ENCODE measurements at places on chromosomes 4 and X.
A peak's percentile ranks its signal among the peaks of the same experiment; 100 is the strongest.

DNA sequence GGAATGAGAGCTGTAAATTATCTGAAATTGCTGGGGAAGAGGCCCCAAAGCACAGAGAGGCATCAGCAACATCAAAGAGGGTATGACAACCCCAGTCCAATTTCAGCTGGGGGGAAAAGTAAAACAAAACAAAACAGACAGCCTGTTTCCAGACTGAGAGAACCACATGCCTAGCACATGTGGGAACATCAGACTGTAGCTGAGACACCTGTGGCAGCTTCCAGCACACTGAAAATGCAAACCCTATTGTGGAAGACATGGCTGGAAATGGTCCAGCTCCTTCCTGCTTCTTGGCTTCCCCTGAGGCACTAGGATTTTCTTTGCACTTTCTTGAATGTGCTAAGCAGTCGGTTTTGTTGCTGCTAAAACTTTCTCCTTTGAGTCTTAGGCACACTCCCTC lies 240.9 kb upstream of the STS start:
- no peak for DNase-seq

GRCh38 chr4:8188085-8188484 lies 11.0 kb upstream of the SH3TC1 start:
- DNase-seq = no peak

- no peak for DNase-seq
Observed at GRCh38 chrX:134624046-134624430, 34.2 kb downstream of the PLAC1 start.

GRCh38 chr4:107831140-107831539 lies 6.4 kb downstream of the SGMS2 start:
- DNase-seq = no peak

- no peak for DNase-seq
Observed at GRCh38 chr4:138092060-138092459, 150.1 kb downstream of the SLC7A11 start.

- DNase-seq = no peak
Observed at GRCh38 chrX:15848576-15848975, 6.0 kb downstream of the AP1S2 start.

- no peak for DNase-seq
Observed at GRCh38 chr4:152047451-152047850, 286.6 kb upstream of the GATB start.

DNA sequence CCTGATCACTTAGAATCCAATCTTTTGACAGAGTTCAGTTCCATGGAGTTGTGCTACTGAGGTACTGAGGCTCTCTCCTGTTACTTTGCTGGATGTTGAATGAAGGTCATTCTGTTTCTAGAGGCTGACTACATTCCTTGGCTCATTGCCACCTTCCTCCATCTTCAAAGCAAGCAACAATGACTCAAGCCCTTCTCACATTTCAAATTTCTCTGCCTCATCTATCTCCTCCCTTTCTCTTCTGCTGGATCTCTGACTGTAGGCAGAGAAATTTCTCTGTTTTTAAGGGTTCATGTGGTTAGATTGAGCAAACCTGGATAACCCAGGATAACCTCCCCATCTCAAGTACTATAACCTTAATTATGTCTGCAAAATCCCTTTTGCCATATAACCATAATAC lies 775.4 kb downstream of the STPG2 start:
- DNase-seq = no peak

- no peak for DNase-seq
Observed at GRCh38 chrX:318068-318738, 393 bp downstream of the GTPBP6 start.

- no peak for DNase-seq
Observed at GRCh38 chrX:5163663-5164062, 1065.0 kb downstream of the NLGN4X start.

DNA sequence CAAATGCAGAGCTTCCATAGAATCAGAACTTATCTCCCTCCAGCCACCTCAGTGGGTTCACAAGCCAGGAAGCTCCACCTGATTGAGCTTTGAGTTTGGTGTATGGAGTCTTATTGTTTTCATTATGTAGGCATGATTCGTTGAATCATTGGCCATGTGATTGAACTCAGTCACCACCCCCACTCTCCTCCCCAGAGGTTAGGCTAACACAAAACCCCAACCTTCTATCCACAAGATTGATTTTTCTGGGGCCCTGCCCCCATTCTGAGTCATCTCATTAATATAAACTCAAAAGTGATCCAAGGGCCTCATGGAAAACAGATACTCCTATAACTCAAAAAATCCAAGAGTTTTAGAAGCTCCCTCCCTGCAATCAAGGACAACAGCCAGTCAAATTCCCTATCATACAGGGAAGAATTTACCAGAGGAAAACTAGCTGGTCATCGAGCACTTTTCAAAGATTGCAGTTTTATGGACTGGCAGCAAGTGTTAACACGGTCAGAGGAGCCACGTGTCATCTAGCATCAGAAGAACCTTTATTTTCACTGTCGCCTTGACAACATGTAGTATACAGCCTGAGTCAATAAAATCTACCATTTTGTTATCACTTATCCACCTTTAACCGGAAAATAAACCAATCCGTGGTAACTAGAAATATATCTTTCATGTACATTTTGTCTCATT lies 35.9 kb upstream of the GUCY1B1 start:
- DNase-seq = no peak

DNA sequence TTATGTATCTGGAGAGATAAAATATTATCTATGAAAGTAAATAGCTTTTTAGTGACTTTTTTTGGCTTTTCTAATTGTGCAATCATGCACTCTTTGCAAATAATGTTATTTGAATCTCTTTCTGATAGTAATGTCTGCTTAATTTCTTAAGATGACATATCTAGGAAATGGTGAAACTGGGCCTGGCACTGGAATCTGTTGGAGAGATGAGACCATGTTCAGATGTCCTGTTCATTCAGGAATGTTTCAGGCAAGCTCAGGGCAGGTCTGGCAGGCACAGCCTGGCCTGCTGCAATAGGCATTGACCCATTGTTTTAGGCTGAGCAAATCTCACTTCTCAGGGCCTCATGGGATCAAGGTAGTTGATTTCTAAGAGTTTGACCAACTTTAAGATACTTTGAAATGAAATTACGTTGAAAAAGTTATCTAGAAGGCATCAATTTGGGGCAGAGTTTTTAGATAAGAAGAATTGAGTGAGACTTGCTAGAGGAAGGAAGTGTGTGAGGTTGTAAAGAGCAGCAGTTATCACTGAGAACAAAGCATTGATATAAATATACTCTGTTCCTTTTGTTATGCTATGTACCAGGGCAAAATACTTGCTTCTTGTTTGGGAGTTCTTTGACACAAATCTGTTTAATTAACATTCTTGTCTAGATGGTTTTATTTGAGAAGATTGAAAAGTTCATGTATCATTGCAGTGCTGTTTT lies 133.0 kb upstream of the LEF1 start:
- no peak for DNase-seq

GRCh38 chr4:184510401-184510800 lies 36.1 kb upstream of the IRF2 start:
- no peak for DNase-seq

DNA sequence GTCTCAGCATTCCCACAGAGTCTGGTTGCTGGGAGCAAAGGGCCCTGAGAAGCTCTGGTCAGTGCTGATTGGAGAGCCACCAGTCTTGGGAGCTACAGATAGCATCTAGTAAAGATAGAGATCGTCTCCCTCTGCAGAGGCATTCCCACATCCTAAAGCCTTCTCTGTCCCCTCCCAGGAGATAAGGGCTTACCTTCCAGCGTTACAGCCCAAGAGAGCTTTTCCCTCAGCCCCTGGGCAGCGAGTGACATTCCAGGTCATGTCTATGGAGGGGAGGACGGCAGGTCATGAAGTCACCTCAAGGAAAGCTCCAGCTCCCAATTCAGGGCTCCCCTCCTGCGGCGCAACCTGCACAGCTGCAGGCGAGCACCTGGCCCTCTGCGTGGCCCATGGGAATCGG lies 29.9 kb downstream of the CLDN34 start:
- no peak for DNase-seq

DNA sequence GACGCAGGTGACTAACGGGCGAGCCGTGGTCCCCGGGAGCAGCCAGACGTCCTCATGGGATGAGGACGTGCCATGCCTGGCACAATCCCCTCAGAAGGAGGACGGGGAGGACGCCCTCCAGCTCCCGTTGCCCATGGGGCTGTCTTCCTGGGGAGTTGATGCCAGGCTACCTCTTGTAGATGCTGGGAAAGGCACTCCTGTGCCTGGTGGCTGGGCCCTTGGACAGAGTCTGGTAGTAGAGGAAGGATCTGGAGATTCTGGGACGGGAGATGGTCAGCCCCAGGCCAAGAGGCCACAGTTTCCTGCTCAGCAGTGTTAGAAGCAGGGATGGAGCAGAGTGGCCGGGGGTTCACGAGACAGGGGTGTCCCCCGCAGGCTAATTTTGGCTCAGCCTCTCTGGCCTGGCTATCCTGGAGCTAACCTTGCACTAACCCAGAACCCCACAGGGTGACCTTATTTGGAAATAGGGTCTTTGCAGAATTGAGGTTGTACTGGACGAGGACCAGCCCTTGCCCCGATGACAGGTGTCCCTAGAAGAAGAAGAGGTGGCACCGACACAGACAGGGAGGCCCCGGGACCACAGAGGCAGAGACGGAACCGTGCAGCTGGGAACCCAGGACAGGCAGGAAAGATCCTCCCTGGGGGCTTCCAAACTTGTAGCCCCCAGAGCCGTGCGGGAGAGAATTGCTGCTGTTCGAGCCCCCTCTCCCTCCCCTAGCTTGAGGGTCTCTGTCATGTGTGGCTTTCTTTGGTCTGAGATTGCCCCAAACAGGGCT lies 50.1 kb upstream of the ADRA2C start:
- no peak for DNase-seq

- peak; percentile 37 for DNase-seq
Observed at GRCh38 chr4:163544407-163545038, 50.0 kb downstream of the TMA16 start.

DNA sequence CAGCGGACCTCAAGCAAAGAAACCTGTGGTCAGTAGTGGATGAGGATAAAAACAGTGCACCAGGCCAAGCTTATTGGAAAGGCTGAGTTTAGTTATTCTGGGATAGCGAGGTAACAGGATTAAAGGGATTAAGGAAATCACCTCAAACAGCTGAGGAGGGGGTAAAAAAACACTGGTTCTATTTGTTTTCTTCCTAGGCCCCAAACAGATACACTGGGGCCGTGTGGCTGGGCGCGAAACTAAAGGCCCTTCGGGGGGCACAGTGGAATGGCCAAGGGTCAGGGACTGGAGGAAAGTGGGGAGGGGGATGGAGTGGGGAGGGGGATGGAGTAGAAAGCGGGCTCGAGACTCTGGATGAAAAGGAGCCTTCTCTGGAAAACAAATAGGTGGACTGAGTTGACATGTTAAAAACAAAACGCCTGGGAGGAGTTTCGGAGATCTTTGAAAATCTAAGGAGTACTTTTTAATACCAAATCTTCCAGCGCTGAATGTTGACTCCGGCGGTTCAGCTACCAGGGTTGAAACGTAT lies 2.9 kb downstream of the SOX3 start:
- no peak for DNase-seq

All from NCI-H1092 treated with DMSO at 0.1 percent for 48 hours (cell line).